ENCODE measurements at places on chromosomes 4 and X.

- DNase-seq, result no peak
Measured at GRCh38 chr4:80183250-80184052, 13.9 kb upstream of the PRDM8 start.

- peak; percentile 59 for DNase-seq
Measured at GRCh38 chrX:153507484-153508178, 9.8 kb upstream of the ATP2B3 start.

DNA sequence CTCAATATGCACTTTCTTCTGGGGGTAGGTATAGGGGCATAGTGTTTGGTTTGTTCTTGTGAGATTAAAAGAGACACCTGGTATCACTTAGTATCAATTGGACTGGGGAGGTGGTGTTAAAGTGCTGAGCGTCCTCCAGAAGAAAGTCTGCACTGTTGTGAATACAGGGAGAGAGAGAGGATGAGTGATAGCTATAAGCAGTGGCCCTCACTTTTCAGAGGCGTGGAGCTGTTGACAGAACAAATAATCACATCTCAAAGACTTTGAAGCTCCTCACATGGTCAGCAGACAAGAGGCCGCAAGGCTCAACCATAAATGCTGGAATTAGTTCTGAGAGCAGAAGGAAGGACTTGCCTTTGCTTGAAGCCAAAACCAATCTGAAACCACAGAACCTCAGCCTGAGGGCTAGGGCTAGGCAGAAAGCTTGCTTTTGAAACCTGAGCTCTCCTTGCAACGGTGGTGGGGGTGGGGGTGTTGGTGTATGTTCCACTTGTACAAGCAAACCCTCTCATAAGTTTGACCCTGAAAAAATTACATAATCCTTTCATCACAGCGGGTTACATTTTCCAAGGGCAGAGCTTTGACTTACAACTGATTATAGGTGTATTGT is 123.2 kb upstream of the SCML1 start:
- no peak for DNase-seq

GRCh38 chr4:98518559-98519267 is 139.7 kb downstream of the TSPAN5 start:
- no peak for DNase-seq

- DNase-seq, result no peak
Measured at GRCh38 chr4:2305766-2306501, 44.0 kb upstream of the MXD4 start.
